ENCODE measurements at places on chromosomes 4 and X.

DNA sequence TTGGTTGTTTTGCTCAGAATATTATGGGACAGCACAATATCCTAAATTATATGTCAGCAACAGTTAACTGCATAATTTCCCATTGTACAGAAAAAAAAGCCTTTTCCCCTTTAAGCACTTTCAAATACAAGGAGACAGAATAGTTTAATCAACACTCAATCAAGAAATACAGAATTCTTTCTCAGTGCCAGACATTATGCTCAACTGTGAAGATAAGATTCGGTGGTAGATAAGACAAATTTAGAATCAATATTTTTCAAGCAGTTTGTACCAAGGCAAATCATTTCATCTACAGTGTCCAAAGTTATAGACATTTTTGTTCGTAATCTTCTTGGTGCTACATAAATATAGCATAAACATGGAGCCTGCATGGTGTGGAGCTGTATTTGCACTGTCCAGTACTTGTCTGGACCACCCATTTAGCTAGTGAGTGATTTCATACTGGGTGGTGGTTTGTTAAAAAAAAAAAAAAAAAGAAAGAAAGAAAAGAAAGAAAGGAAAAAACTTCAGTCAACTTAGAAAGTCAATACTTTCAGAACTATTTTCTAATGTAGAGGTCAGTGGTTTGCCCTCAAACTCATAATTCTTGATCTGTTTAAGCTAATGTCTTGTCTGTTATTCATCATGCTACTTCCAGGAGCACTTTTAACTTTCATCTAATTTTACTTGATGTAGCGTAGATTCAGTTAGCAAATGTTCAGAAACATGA lies 522.9 kb downstream of the FAT4 start:
- DNase-seq: no peak

DNA sequence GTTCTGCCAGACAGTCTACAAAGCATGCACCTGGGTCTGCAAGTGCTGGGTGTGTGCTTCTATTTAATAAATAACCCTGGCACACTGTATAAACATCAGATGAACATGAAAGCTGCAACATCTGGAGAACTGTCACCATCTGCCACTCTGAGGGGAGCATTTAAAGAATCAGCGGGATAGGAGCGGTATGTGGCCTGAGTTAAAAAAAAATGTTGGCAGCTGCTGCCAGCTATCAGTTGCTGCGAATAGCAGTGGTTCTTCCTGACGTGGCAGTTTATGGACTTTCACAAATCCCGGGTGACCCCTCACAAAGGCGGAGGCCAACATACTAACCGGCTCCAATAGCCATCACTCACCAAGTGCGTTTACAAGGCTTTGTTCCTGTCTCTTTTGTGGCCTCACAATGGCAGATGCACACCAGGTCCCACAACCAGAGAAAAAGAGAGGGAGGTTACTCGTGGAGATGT lies 95.1 kb downstream of the RASL11B start:
- DNase-seq: no peak

DNA sequence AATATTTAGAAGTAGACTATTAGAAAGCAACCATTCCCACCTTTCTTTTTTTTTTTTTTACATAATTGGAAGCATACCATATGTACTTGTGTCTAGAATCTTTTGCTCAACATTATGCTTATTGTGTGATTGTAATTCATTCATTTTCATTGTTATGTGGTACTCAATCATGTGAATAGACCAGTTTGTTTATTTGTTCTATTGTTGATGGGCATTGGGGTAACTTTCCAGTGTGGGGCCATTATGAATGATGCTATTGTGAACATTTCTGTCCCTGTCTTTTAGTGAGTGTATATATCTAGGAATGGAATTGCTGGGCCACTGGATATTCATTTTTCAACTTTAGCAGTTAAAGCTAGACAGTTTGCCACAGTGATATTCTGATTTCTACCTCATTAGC lies 62.5 kb upstream of the MCUB start:
- DNase-seq: no peak

DNA sequence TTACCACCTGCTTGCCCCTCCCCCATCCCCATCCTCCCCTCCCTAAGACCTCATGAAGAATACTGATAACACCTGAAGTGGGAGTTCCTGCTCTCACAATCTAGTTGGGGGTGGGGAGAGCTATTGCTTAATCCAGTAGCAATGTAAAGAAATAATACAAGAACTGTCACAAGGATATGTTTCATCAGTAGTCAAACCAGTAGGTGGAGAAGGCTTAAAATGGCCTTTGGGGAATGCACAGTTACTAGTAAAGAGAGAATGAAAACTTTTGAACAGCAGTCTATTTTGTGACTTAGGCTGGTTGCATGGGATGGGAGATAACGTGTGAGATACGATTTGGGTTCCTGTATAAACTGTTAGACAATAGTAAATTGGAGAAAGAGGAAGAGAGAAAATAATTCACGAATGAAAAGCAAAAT lies 6.0 kb downstream of the GALNT7 start:
- DNase-seq: no peak

DNA sequence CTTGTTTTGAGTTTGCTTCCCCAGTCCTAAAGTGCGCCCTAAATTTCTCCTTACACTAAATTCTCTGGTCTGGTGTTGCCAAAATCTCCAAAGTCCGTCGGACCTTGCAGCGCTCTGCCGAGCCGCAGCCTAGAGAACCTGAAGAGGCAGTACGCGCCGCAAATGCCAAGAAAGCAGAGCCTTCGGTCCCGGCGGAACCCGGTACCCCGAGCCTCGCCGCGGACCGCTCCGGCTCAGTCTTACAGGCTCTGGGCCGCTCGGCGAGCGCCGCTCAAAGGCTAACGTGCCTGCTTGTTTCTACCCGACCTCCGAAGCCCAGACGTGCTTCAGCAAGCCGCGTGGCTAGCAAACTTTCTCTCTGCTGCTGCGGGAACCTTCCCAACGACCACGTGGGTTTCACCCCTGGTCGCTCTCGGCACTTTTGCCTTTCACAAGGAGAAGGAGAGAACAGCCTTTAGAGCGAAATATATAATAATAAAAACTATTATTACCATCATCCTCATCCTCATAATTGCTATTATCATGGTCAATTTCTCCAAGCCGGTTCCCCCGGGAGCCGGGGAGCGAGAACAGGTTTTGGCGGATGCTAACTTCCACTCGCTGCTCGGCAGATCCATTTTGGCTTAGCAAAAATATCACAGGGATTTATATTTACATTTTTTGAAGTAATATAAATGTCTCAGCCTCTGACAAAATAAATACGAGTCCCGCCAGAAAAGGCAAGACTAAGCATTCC lies 2.2 kb upstream of the HTR2C start:
- DNase-seq: no peak

DNA sequence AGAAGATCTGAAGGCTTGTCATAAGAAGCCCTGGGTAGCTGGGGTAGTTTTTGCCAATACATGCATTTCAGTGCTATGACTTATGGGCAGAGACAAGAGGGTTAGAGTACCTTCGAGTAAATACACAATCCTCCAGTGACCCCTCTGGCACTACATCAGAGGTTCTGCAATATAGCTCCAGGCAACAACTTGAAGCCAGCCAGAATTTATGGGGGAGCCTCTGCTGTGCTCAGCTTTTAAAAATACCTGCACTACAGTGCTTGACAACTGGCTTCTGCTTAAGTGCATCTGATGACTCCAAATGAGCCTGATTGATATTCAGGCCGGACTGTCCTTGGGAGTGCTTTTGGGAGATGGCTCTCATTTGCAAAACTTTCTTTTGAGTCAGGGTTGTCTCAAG lies 44.9 kb upstream of the SMAD1 start:
- no peak for DNase-seq

Data from 8988T (cell line).